ENCODE measurements at places on chromosomes 11 and 22. TPM values are rescaled to one million over a fixed set of nuclear protein-coding genes. Genes with fewer than 3 reads are reported as not detected.

The SAA1 gene
- not detected for total RNA-seq

The DSCAML1 gene
- 0.02 TPM for total RNA-seq

The CCDC157 gene
- 3.2 TPM for total RNA-seq

GRCh38 chr22:45077286-45077685, 67.5 kb upstream of the PHF21B start:
- no peak for DNase-seq

- peak; percentile 89 for DNase-seq
These were observed 87.0 kb downstream of the CSNK2A3 start for GRCh38 chr11:11265994-11266606.

The VSIG2 gene
- not detected for total RNA-seq

GRCh38 chr11:110897035-110897434, 184.8 kb upstream of the ARHGAP20 start:
- DNase-seq, result no peak

- DNase-seq, result no peak
These were observed 435.5 kb downstream of the LUZP2 start for GRCh38 chr11:24932110-24933000.

GRCh38 chr11:95398437-95399112, 167.6 kb upstream of the SESN3 start:
- DNase-seq, result no peak

- DNase-seq, result no peak
These were observed 37.5 kb downstream of the ZC3H12C start for GRCh38 chr11:110130642-110131238.

DNA sequence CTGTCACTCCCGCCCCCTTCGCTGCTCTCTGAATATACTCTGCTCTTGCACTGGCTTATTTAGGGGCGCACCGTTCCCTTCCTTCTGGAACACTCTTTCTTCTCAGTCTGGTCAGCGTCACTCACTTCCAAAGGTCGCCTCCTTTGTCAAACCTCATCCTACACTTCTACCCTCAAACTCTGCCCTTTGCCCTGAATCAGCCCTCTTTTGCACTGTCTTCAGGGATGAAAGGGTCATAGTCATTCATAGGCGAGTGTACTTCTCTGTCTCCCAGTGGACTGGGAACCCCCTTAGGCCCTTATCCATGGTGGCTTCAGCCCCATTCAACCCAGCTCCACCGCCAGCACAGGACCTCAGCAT, 15.4 kb downstream of the MOGAT2 start:
- no peak for DNase-seq

GRCh38 chr11:61627850-61628661, 47.2 kb upstream of the SYT7 start:
- peak; percentile 75 for DNase-seq

DNA sequence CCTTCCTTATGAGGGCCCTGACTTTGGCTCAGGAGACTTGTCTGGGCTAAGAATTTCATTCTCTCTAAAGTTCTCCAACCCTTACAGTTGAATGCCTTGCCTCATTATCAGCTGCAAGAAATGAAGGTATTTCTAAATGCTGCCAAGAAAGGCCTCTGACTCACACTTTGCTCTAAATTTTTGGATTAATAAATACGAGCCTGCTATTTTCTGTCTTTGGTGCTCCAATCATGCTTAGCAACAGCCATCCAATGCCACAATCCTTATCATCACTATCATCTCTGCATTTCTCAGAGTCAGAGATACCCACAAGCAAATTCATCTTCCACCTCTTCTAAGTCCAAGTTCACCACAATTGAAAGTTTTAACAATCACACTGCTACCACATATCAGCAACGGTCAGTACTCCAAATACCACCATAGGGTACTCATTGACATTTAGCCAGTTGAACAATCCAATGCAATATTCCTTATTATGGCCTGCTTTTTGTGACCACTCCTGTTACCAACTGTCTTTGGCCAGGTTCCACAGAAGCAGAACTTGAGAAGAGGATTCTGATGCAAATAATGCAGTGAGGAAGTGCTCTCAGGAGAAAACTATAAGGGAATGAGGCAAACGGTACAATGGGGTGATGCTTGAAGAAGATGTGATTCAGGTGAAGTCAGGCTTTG, 5.7 kb downstream of the PATE2 start:
- no peak for DNase-seq

- no peak for DNase-seq
These were observed 95.6 kb downstream of the AMBRA1 start for GRCh38 chr11:46498179-46498578.

- DNase-seq, result no peak
These were observed 45.2 kb downstream of the CTSC start for GRCh38 chr11:88292171-88292843.

- no peak for DNase-seq
These were observed 546.8 kb downstream of the BUD13 start for GRCh38 chr11:116225784-116226585.

GRCh38 chr22:44698531-44699421, 3.2 kb upstream of the PRR5 start:
- no peak for DNase-seq

DNA sequence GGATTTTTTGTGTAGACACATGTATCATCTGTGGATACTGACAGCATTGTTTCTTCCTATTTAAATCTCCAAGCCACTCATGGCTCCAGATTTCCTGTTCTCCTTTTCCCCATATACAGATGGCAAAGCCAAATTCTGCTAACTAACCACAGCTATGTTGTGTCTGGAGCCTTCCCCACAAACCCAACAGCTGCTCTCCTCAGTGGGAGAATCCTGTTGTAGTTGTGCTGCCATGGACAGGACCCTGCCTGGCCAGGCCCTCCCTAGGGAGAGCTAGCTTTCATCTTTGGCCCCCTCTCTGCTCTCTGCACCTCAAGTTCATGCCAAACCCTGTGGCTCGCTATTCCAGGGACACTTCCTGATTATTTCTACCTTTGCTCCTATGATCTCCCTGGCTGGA, 106.4 kb upstream of the CCDC90B start:
- no peak for DNase-seq

DNA sequence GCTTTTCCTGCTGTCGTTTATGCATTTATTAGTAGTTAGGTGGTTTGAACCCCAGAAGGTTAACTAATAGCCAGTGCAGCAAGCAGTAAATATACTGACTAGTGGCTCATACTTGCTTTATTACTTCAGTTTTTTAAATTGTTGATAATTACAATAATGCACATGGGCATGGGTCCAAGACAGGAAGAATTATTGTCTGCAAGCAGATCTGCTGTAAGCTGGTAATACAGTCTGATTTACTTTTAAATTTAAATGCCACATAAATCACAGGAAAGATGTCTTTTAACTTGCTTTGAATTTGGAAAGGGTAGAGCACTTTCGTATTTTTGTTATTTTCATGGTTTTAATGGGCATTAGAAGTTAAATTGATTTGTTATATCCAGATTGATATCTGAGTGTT, 27.1 kb downstream of the APLP2 start:
- DNase-seq, result no peak

- no peak for DNase-seq
These were observed 160.0 kb downstream of the ST3GAL4 start for GRCh38 chr11:126515501-126515900.

The CPT1A gene
- total RNA-seq, result 25.9 TPM

DNA sequence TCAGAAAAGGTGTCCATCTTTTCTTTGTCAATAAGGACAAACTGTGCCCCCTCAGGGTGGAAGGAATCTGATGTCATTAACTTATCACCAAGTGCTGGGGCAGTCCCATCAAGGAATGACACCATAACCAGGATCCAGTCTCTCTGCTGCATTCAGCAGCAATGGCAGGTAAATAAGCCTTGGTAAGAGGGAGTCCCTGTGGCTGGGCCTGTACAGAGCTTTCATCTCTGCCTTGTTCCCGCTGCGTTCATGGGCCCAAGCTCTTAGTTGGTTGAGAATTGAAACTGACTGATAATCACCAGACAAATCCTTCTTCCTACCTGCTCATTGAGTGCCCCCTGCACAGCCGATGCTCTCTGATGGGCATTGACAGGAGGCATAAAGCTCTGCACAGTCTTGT, 22.7 kb downstream of the EIF3F start:
- DNase-seq, result no peak

GRCh38 chr11:125999234-125999880, 53.5 kb downstream of the VSIG10L2 start:
- DNase-seq, result no peak

- no peak for DNase-seq
These were observed 99.4 kb upstream of the PITPNB start for GRCh38 chr22:28018461-28018927.

The DBX1 gene
- not detected for total RNA-seq

The HTR3A gene
- not detected for total RNA-seq

GRCh38 chr22:24187731-24188644, 6.7 kb downstream of the SUSD2 start:
- DNase-seq, result no peak

- peak; percentile 62 for DNase-seq
These were observed 34.7 kb upstream of the PRR5 start for GRCh38 chr22:44667276-44667675.

GRCh38 chr11:117962826-117963225, 23.4 kb upstream of the IL10RA start:
- DNase-seq, result no peak

DNA sequence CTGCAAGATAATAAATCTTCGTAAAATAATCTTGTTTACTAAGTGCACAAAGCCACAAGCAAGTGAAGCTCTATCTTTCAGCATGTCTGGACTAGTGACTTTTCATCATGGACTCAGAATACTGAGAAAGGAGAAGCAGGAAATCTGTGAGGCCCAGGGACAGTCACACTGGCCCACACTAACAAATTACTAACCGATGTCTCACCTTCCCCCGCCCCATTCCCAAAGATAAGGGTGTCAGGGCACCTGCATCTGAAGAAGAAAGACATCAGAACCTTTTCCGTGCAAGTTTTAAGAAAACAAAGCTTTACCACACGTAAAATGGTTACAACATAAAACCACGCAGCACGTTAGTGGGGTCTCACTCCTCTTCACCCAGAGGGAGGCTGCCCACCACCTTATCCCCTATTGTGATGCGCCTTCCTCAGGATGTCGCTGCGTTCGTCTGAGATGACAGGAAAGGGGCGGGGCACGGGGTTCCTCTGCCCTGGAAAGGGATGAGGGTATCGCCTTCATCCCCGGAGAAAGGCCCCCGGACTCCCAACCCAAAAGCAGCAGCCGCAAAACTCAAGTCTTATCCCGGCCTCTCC, 616 bp downstream of the BTBD10 start:
- DNase-seq, result peak; percentile 89

- no peak for DNase-seq
These were observed 38.2 kb downstream of the TRIOBP start for GRCh38 chr22:37734964-37735451.

The OR8D1 gene
- not detected for total RNA-seq

DNA sequence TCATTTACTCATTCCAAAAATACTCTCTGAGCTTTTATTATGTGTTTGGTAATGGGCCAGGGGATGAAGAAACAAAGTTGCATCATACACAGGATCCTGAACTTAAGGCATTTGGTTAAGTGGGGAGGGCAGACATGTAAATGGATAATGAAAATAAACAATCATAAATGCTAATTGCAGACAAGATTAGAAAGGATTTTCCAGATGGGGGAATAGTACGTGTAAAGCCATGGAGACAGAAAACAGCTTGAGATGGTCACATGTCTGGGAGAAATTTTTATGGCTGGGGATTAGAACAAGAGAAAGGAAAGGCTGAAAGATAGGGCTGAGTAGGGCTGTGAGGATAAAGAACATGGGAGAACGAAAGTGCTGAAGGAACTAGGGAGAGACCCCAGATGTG, 534.3 kb upstream of the LARGE1 start:
- DNase-seq, result no peak

The DRICH1 gene
- total RNA-seq, result 0.61 TPM

DNA sequence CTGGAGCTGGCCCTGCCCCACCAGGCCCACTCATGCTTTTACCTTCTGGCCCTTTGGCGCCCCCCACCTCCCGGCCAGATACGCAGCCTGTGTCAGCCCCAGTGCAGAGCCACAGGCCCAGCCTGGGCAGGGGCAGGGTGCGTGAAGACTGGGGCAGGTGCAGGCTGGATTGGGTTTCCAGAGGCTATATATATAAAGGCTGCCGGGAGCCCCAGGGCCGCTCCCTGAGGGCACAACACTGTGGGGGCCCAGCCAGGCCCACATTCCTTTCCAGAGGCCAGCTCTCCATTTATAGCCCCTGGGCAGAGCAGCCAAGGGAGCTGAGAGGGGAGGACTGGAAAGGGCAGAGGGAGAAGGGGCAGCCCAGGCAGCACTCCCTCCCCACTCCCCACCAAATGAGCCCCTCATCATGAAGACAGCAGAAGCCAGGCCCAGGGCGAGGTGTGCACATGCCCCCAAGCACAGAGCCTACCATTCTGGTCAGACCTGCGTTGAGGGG, 5.0 kb upstream of the MYOD1 start:
- no peak for DNase-seq

- no peak for DNase-seq
These were observed 6.2 kb upstream of the ANKRD13D start for GRCh38 chr11:67282876-67283371.

GRCh38 chr22:27185099-27185709, 527.8 kb downstream of the MIAT start:
- no peak for DNase-seq

- no peak for DNase-seq
These were observed 12.7 kb downstream of the TTLL8 start for GRCh38 chr22:50045211-50046018.

GRCh38 chr11:115409691-115410220, 94.5 kb downstream of the CADM1 start:
- no peak for DNase-seq

- no peak for DNase-seq
These were observed 103.8 kb downstream of the KCNQ1 start for GRCh38 chr11:2548596-2548995.

DNA sequence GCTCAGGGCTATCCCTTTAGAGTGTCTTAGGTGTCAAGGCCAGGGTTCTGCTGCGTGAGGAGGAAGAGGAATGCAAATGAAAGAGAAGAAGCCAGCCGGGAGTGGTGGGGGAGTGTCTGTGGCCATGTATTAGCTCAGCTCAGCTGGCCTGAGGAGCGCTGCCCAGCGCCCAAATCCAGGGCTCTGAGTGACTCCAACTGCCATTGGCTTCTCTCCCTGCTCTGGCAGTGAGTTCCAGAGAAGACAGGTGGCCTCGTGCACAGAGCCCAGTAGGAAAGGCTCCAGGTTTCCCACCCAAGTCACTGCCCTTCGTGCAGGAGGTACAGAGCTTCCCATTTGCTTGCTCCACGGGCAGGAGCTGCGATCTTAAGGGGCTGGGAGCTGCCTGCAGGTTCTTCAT, 302.0 kb downstream of the KIRREL3 start:
- no peak for DNase-seq

- DNase-seq, result no peak
These were observed 13.1 kb downstream of the ZBED5 start for GRCh38 chr11:10844796-10845195.

The GGT1 gene
- total RNA-seq, result 52.9 TPM

GRCh38 chr11:102780491-102780918, at the start of gene MMP10:
Gene MMP10, minus strand, starts transcription at chr11:102780628. Its CDS starts 37 bp downstream, at chr11:102780591.
- no peak for DNase-seq

- DNase-seq, result no peak
These were observed 5.1 kb upstream of the SAAL1 start for GRCh38 chr11:18111005-18111404.

The SLC22A8 gene
- total RNA-seq, result not detected

- DNase-seq, result no peak
These were observed 271.7 kb downstream of the CTTN start for GRCh38 chr11:70669871-70670675.

The HBG1 gene
- total RNA-seq, result not detected

The PKDREJ gene
- total RNA-seq, result not detected

The ISX gene
- not detected for total RNA-seq
